NK-92 treated with Interleukin-12 subunit alpha and Interleukin-12 subunit beta, amount 100 ng/mL, for 24 hours (cell line): ENCODE measurements at places on chromosomes 12 and 14.
A peak's percentile ranks its signal among the peaks of the same experiment; 100 is the strongest.

- DNase-seq, result no peak
Observed at GRCh38 chr12:49588721-49589516, 16.5 kb downstream of the FAM186B start.

- DNase-seq, result no peak
Observed at GRCh38 chr12:71011261-71011660, 90.7 kb upstream of the PTPRR start.

DNA sequence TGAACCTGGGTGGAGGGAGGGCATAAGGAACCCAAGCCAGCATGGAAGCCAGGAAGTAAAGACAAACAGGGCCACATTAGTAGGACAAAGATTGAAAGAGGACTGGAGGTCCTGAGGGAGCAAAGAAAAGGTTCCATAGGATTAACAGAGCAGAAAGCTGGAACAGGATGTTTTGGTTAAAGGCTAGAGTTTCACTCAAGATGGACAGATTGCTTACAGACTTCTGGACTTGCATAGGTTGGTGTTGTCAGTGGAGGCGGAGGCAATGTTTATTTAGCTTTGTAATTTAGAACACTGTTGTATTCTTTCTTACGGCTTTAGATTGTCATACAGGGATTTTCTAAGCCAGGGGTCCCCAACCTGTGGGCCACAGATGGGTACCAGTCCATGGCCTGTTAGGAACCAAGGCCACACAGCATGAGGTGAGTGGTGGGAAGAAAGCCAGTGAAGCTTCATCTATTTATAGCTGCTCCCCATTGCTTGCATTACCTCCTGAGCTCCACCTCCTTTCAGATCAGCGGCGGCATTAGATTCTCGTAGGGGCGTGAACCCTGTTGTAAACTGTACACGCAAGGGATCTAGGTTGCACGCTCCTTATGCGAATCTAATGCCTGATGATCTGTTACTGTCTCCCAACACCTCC is 31.3 kb downstream of the ZNF664 start:
- DNase-seq, result no peak

DNA sequence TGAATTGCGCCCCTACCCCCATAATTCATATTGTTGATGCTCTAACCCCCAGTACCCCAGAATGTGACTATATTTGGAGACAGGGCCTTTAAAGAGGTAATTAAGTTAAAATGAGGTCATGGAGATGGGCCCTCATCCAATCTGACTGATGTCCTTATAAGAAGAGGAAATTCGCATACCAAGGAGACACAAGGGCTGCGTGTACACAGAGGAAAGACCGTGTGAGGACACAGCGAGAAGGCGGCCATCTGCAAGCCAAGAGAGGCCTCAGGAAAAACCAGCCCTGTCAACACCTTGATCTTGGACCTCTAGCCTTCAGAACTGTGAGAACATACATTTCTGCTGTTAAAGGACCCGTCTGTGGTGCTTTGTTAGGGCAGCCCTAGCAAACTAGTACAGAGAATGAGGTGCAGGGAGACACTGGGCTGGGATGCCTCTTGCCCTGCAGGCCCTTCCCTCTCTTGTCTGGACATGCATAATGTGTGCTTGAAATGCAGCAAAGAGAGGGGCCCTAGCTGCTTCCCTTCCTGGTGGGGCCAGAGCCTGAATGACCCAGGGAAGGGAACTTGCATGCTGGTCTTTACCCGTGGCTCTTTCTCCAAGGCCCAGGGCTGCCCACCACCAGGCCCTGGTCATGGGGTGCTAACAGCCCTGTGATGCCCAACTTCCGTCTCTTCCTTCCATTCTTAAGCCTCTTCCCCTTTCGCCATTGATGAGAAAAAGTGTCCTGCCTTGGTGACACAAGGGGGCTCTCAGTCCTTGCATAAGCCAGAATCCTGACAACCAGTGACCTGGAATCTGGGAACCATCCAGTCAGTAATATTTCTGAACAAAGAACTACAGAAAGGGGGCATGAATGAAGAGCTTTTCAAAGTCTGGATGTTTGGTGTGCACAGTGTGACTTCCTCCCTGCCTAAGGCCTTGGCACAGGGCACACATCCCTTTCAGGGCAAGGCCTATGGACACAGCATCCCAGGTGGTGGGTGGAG is 50.0 kb upstream of the GPATCH2L start:
- DNase-seq, result no peak

DNA sequence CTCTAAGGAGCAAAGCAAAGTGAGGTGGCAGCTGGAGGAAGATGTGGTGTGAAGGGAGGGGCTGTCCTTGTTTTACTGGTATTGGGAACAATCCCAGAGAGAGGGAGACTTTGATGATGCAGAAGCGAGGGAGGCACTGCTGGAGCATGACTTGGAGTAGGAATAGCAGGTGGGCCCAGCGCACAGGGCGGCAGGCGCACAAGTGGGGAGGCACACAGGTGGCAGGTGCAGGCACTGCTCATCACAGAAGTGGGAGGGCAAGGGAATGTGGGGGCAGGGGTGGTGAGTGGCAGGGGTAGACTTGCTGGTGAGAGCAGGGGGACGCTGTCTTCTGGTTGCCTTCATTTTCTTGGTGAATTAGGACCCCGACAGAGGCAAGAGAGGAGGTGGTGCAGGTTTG is 11.5 kb upstream of the IFI27 start:
- no peak for DNase-seq

DNA sequence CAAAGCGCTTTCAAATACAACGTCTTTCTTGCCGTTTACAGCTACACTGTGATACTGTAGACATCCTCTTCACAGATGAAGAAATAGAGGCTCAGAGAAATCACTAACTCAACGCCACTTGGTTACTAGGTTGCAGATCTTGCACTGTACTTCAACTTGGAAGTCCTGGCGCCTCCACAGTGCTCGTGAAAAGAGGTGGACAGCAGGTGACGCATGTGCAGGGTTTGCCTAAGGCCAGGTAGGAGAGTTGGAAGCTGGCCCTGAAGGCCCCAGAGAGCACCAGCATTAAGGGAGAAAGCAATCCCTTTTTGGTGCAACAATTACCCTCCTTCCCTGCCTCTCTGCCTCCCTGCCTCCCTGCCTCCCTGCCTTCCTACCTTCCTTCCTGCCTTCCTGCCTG is 22.8 kb upstream of the TSPAN9 start:
- DNase-seq, result no peak

DNA sequence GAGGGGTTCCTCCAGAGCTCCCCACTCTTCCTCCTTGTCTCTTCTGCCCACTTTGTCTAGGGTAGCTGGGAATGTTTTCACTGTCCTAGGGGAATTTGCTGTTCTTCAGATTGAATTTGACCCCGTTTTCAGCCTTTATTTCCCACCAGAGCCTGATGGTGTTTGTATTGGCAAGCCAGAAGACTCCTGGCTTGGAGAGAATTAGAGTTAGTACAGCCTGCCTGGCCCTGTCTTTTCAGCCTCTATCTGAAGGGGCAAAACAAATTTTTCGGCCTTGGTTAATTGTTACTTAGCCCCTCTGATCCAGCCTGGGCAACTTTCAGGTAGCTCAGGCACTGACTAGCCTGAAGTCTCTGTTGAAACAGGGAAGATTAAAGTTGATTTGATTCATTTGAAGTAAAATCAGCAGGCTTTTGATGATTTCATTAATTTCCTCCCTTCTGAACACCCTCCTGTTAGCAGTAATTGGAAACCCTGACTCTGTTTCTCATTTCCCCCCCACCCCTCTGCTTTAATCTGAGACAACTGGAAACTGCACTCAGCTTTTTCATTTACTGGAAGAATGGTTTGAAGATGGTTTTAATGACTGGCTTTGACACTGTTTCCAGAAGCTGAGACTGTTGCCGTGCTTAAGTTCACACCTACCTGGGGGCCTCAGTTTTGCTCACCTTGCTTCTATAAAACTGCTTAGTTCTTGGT is 63.3 kb downstream of the SUSD6 start:
- DNase-seq, result no peak

DNA sequence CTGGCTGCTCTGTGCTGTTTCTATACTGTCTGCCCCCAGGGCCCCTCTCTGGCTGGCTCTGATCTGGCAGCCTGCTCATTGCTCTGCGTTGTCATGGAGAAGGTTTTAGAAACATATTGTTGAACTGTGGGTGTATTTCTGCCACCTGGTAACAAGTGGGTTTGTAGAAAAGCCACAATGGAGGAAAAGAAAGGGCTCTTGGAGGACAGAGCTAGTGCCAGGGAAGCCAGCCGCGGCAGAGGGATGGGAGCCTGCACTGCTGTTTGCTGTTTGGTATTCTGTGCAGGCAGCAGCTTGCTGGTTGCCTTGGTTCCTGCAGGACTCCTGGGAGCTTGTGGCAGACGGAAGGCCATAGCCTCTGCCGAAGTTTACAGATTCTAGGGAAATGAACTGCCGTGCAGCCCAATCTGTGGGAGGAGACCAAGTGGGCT is 15.1 kb downstream of the CCDC177 start:
- no peak for DNase-seq

DNA sequence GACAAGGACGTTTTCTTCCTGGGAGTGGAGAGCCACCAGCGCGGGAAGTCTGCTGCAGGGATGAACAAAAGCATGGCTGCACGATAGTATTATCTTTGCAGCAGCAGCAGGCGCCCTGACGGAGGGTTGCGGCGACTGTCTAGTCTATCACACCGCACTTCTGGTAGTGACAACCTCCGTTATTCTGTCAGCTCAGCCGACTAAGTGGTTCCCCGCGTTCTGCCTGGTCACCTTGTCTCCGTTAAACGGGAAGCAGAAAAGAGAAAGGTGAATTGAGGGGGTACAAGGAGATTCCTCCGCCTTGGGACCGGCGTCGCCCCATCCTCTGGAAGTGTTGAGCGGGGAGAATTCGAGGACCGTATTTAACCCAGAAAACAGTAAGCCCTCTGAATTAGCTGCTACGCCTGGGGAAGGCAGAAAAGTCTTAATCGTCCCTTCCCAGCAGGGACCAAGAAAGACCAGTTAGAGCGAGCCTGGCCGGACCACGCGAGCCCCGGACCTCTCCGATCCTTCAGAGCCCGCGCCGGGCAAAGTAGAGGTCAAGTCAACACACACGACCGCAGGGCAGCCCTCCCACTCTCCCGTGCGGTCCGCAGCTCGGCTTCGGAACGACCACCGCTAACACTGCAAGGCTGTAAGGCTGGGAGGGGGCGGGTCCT is 536 bp upstream of the DAAM1 start:
- DNase-seq, result peak; percentile 13

DNA sequence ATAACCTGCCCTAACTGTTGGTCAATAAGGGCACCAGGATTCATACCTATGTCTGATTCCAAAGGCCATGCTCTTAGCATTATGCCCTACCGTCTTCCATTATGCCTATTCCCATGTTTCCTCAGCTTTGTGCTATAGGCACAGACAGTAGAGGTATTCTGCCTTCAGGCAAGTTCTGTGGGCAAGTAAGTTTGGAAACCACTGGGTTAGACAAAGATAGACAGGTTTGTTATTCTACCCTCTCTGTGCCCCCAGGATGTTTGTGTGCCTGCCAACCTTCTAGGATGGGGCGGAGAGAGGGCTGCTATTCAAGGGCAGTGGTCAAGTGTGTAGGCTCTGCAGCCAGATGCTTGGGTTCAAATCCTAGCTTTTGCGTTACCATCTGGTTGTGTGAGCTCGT is 4.6 kb downstream of the RAPGEF3 start:
- no peak for DNase-seq

- DNase-seq, result no peak
Observed at GRCh38 chr14:29216268-29217232, 450.0 kb downstream of the FOXG1 start.

DNA sequence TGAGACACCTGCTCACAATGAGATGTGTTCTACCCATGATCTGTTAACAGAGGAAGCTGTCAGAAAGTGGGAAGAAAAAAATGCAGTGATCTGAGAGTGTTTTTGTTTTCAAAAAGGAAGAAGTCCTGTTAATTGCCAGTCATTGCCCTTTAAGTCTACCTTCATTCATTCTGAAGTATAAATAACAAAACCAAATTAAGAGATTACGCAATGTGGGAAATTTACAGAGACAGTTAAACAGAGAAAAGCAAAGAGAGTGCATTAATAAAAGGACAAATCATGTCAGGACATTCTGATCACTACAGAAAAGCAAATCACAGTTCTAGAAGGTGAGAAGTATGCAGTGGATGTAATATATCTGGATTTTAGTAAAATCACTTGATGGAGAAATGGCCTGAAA is 154.2 kb downstream of the NRXN3 start:
- no peak for DNase-seq

GRCh38 chr12:92558806-92559205 is 144.0 kb upstream of the PLEKHG7 start:
- DNase-seq, result no peak

DNA sequence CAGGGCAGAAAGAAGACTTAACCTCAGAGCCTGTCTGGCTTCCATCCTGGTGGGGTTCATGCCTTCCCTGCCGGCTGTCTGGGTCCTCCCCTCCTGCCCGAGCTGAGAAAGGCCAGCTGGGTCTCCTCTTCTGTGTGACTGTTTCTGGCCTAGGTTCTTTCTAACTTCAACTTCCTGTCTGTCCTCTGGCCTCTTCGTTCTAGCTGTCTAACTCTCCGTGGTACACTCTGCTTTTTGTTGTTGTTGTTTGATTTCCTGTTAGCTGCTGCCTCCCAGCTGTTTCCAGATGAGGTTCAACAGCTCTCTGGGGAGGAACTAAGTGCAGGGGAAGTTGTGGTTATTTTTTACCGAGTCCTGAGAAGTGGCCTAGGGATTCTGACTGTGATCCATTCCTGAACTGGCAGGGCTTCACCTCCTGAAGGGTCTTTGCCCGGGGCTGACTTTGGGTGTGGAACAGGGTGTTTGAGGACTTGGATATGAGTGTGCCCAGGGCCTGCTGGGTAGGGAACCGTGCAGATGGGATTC is 3.2 kb downstream of the MLXIP start:
- DNase-seq, result no peak

DNA sequence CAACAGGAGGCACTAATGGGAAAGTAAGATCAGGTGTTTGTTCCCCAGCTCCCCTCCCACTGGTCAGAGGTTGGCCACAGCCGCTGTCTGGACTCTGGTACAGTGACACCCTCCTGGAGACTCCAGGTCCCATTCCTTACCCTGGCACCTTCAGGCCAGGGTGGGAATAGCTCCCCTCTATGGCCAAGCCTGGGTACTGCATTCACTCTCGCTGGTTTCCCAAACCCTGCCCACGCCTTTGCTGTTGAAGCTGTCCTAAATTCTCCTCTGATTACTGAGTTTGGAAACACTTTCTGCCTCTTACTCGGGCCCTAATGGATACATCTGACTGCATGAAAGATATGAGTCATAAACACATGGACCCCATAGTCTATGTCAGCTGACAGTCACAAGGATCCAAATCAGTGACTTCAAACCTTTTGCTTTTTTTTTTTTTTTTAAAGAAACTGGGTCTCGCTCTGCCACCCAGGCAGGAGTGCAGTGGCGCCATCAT is 17.9 kb downstream of the HRK start:
- DNase-seq, result no peak

DNA sequence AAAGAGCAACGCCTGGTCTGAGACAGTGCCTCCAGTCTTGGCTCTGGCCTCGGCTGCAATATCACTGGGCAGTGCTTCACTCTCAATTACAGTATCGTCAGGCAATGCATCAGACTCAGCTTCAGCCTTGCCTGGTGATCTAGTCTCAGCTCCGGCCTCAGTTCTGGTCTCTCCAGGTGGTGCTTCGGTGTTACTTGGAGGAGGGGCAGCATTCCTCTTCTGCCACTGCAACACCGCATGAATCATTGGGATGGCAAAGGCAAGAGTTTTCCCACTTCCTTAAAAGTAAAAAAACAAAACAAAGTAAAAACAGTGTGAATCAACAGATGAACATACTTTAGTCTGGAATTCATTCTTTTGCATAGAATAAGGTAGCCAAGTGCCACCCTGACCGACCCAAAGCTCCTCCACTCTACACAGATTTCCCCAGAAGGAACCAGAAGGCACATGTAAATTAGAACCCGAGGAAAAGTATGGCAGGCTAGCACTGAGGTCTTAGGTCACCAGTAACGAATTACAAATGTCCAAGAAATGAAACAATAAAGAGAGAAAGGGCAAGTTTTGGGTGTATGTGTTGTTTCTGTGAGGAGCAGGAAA is 18.6 kb downstream of the DDX24 start:
- DNase-seq, result no peak

GRCh38 chr14:65410640-65411039 is 1.9 kb upstream of the FUT8 start:
- DNase-seq, result no peak
